ENCODE measurements at places on chromosomes 2 and 18.

DNA sequence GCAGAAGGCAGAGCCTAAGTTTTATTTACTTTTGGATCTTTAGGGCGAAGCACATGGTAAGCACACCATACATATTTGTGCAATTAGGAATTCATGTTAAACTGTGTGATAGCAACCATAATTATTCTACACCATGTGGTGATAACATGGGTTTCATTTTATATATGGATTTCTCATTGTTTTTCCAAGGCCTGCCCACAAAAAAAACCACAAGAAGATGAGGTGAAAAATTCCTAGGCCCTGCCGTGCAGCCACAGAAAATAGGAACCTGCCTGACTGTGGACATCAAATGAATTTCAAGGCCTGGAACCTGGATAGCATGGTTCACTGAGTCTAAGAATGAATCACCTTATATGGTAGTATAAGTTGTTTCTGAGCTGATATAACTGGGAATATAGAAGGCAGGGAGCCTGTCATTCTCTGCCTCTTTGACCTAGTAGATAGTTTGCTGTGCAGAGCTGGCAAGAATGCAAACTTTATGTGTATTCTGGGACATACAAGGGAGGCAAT, 22.4 kb upstream of the SSB start:
- no peak for DNase-seq

- DNase-seq = no peak
Observed at GRCh38 chr18:25842665-25843064, 247.7 kb downstream of the SS18 start.

DNA sequence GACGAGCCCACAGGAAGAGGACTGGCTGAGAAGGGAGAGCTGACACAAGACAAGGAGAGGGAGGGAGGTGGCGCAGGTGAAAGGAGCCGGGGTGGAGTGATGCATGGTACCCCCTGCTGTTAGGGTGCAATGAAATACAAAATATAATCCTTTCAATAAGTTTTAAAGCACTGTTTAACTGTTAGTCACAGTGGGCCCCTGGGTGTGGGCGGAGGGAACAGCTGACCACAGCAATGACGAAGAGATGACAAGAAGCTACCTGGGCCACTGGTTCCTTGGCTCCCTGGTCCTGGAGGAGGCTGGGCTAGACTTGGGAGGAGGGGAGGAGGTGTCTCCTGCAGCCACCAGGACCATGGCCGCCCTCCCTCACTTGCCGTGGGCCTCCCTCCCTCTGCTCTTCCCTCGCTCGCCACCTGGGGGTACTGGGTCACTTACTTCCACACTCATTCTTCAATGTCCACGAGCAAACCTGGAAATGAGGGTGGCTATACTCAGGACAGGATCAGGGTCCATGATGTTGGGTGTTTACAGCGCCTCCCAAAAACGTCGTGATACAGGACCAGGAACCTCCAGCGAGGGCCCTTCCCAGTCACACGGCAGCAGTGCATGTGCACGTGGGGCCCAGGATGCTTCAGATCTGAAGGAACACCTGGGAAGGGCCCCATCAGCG, 196.1 kb downstream of the ANKRD30B start:
- DNase-seq = no peak

DNA sequence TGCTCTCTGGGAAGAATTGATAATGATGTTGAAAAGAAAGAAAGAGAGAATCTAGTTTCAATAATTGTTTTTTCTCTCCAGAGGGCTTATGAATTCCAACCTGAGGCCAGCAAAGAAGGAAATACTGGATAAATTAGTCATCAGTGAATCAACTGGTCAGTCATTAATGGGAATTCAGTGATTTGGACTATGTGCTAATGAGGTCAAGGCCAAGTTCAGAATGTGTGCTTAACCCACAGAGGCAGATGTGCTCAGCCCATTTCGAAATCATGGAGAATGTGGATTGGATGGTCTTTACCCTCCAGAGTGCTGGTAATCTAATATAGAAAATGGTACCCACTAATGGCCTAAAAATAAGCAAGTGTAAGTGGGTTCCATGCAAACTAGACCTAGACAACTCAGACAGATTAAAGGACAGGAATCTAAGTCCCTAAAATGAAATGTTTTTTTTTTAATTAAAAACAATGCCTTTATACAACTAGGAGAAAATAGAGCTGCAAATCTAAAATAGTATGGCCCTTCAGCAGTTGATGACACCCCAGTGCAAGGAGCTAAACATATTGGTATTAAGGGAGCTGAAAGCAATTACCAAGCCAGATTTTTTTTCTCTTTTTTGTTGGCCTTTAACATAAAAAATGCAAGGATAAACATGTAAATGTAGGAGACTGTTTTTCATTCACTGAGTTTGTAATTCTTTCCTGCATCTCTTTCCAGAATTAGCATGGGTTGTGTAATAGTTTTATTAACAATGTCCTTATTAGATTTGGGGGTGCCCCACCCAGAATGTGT, 296.9 kb downstream of the SATB2 start:
- DNase-seq = no peak

DNA sequence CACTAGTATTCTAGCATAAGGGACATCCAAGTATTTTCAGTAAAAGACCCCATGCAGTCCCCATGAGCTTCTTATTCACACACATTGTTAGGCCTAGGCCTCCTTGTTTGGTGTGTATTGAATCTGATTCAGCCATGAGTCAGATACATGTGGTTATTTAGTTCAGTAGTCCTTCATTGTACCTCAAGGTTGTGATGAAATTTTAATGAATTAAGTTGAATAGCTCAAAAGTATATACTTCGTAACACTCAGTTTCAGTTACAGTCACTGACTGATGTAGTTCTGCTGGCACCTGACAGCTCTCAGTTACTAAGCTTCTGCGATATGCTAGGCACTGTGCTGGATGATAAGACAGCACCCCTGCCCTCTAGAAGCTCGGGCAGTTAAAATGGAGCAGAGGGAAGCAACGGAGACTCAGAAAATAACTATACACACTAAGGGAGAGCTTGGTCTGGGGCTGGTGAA, 86.4 kb downstream of the XRCC5 start:
- DNase-seq = peak; percentile 74

DNA sequence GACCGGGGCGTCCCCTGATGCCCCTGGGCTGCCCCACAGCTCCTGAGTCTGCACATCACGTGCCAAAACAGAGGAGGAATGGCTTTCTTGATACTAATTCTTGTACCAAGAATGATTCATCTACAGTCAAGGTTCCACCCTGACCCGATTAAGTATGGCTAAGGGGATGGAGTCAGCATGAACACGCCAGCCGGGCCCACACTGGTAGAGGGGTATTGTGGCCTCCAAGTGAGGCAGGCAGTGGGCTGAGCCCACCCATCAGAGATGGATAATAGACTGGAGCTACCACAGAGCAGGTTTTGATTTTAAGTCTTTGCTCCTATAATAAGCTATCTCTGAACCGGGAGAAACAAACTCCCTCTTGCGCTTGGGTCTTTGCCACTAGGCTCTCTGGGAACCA, 17.9 kb upstream of the GNAL start:
- DNase-seq = no peak

DNA sequence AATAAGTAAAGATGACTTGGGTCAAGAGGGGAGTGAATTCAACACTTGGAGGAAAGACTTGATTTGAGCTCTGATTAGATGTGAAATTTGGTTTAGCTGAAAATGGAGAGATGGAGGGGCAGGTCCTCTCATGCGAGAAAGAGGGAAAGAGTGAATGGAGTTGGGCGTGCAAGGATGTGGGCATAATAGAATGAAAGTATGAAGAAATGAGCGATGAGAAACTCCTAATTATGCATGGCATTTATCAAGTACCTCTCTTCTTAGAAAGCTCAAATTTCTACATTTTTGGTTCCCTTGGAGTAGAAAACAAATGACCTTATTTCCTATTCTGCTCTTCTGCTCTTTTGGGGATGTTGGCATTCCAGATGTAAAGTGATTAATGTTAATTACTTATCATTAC, 161.5 kb downstream of the PHLPP1 start:
- no peak for DNase-seq

- no peak for DNase-seq
Observed at GRCh38 chr2:401019-401679, 113.3 kb upstream of the ALKAL2 start.

DNA sequence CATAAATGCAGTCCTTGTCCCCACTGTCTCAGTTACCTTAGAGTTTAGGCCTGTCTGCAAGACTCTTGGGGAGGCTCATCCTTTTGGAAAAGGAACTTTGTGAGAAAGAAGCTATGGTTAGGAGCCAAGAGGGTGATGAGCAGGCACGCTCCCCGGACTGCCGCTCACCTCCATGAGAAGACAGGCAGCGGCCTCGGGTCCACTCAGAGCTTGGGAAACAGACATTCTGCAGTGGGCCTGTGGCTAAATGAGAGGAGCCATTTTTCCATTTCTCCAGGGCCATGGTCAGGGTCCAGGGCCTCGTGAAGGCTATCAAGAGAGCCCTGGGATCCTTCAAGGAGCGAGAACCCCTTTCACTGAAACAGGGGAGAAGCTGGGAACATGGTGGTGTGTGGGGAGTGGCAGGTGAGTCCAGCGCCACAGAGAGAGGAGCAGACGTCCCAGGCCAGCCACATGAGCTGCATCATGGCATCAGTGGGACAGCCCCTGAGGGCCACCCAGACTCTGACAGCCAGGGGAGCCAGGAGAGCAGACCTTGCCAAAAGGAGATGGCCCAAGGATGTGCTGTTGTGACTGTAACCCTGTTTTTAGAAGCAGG, 4.0 kb upstream of the TEX51 start:
- no peak for DNase-seq

- DNase-seq = no peak
Observed at GRCh38 chr2:200496696-200497095, 13.2 kb downstream of the KCTD18 start.

GRCh38 chr2:183967756-183968155, 630.6 kb upstream of the ZNF804A start:
- DNase-seq = no peak

- DNase-seq = no peak
Observed at GRCh38 chr18:39675906-39676305, 2110.3 kb upstream of the CELF4 start.

DNA sequence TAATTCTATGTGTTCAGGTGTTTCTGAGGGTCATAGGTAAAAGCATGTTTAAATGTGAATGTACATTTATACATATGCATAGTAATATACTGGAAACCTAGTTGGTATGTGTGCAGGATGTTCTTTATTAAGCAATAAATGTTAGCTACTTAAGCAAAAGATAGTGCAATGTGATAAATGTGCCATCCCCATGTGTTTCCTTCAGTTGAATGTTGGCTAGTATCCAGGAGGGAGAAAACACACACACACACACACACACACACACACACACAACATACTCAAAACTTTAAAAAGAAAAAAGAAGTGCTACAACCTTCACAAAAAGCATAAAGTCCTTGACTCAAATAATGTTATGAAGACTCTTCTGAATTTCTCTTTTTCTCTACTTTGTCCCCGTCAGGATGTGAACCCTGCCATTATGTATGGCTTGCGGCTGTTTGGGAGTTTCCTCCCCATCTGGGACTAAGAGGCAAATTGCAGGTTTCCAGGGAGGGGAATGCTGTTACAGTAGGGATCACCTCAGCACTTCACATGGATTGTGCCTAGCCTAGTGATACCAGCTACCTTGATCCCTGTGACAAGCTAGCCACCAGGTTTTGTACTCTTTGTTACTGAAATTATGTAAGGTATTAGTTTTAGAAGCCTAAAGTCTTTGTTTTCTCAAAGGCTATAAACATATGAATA, 82.6 kb downstream of the IKZF2 start:
- DNase-seq = no peak

DNA sequence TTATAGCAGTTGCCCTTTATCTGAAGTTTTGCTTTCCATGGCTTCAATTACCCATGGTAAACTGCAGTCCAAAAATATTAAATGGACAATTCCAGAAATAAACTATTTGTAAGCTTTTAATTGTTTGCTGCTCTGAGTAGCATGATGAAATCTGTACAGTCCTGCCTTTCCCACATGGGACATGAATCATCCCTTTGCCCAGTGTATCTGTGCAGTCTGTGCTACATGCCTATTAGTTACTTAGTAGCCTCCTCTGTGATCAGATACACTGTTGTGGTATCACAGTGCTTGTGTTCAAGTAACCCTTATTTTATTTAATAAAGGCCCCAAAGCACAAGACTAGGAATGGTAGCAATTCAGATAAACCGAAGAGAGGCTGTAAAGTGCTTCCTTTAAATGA, 810.6 kb upstream of the PIK3C3 start:
- DNase-seq = no peak

GRCh38 chr18:26689226-26689879, 141.0 kb upstream of the KCTD1 start:
- DNase-seq = no peak

DNA sequence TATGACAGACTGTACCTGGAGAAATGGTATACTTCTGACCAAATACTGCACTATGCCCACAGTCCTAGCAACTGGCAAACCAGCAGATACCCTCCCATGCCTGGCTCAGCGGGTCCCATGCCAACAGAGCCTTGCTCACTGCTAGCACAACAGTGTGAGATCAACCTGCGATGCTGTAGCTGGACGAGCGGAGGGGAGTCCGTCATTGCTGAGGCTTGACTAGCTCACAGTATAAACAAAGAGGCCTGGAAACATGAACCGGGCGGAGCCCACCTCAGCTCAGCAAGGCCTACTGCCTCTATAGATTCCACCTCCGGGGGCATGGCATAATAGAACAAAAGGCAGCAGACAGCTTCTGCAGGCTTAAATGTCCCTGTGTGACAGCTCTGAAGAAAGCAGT, 93.2 kb upstream of the CAB39 start:
- no peak for DNase-seq

DNA sequence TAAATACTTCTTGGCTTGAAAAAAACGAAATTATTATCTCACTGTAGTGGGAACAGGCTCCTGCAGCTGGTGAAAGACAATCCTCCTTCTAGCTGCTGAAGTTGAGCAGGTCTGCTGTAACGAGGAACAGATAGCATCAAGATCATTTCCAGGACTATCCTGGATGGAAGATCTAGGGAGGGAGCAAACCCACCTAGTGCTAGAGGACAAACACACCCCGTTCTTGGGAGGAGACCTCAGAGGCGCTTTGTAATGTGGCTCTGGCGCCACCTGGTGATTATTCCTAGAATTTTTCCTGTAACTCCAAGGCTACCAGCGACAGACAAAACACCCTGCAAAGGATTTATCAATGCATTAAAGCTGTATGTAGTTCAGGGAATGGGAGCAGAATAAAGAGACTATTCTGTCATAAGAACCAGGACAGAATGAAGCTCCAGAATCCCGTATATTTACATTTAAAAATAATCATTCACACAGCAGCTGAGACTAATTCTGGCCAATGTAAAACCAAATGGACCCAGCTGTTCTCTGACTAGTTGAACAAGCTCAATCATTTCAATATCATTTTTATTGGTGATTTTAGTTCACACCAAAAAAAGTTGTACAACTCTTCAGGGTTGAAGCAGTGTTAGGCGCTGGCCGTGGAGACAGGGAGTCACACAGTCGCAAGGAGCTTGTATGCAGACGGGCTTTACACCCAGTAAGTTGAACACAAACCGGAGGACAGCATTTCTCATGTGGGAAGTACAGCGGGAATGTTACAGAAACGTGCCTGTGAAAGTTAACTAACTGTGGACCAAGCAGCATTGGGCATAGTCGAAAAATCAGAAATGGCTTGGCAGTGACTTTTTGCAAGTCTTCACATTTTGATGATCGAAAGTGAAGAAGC, 290.3 kb downstream of the TRIB2 start:
- peak; percentile 64 for DNase-seq

GRCh38 chr2:237405006-237405559, 8.9 kb downstream of the COL6A3 start:
- DNase-seq = no peak

Data from activated CD4-positive, alpha-beta T cell treated with anti-CD3 and anti-CD28 coated beads, Interleukin-2, Interleukin-4, amounts not matched to agents 100 ng/mL and 50 ng/mL, durations not matched to agents 16 hours and 8 hours (primary cell).